Fibroblast of lung (primary cell): ENCODE measurements at places on chromosomes 16 and 17. TPM values are rescaled to one million over a fixed set of nuclear protein-coding genes. Genes with fewer than 3 reads are reported as not detected.

Gene KRT9
- not detected in 2 replicates for polyA plus RNA-seq

- peak; percentile 48 for DNase-seq
These were observed at the start of gene RARA for GRCh38 chr17:40309031-40309948. TSS of gene RARA (plus strand) at chr17:40309180. CDS start at chr17:40331219, 22,039 bp downstream.

- no peak for DNase-seq
These were observed 4.2 kb upstream of the CDH1 start for GRCh38 chr16:68732741-68733399.

DNA sequence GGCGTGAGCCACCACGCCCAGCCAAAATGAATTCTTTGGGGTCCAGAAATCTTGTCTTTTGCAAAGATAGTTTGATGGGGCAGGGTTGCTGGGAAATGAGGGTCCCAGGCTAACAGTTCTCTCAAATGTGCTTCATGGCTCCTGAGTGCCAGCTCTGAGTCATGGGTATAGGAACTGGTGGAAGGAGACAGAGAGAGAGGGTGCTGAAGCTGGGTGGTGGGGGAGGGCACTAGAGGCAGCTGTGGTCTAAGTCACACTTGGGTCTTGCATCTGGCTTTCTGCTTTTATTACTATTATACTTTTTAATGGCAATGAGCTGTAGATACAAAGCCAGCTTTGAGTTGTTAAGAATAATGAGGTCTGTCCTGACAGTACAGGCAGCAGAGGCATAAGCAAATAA lies 54.6 kb downstream of the PRKCA start:
- DNase-seq: peak; percentile 27

- DNase-seq: no peak
These were observed 146.9 kb downstream of the ZNF423 start for GRCh38 chr16:49709057-49709456.

DNA sequence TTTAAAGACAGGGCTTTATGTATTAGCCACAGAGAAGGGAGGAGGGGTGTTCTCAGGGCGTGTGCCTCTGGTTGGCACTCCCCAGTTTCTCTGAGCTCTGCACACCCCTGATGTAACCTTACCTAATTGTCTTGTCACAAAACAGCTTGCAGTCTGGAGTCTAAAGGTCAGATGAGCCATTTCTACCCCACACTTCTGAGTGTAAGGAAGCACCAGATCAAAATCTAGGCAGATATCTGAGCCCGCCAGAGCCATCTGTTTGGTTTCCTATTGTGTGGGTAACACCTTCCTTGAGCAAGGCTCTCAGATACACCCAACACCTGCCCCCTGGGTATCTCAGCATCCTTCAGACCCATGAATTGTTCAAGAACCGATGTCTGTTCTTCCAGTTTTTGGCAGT lies 15.5 kb downstream of the CDH1 start:
- DNase-seq: no peak

DNA sequence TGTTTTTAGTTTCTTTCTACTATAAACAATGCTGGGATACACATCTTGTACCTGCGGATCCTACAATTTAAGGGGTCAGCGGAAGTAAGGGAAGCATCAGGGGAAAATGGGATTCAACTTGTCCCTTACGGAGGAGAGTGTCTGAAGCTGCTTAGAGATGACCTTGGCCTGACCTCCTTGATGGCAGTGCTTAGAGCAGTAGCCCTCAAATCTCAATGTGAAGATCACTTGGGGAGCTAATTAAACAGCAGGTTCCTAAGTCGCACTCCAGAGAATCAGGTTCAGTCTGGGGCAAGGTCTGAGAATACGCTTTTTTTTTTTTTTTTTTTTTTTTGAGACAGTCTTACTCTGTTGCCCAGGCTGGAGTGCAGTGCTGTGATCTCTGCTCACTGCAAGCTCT lies 9.6 kb upstream of the METTL16 start:
- no peak for DNase-seq

DNA sequence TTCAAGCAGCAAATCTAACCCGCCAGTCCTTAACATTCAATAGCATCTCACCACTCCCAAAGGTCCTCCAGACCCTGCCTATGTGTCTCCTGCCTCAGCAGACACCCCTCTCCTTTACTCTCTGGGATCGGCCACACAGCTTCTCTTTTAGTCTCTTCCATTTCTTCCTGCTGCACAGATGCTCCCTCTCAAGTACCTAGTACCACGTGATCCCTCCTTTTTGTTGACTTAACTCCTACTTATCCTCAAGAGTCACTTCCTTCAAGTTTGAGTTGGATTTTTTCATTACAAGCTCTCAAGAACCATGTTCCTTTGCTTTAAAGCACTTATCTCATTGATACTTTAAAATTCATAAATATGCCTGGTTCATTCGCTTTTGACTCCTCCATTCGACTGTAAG lies 24.9 kb downstream of the AMFR start:
- no peak for DNase-seq

DNA sequence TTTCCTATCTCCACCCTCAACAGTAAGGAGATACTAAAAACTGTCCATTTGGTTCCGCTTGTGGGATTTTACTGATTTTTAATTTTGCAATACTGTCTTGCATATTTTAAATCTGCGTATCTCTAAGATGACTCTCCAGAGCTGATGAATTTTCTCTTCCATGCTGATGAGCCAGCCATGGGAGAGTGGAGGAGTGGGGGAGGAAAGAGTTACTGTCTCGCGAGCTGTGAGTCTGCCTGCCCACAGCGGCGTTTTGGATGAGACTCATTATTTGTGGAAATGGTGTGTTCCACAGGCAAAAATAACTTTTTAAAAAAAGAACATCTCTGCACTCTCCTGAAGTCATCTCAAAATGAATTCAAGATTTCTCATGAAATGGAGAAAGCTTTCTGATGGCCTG lies 34.6 kb upstream of the MYOCD start:
- no peak for DNase-seq
